ENCODE measurements at places on chromosomes 7 and 10.
A peak's percentile ranks its signal among the peaks of the same experiment; 100 is the strongest.

DNA sequence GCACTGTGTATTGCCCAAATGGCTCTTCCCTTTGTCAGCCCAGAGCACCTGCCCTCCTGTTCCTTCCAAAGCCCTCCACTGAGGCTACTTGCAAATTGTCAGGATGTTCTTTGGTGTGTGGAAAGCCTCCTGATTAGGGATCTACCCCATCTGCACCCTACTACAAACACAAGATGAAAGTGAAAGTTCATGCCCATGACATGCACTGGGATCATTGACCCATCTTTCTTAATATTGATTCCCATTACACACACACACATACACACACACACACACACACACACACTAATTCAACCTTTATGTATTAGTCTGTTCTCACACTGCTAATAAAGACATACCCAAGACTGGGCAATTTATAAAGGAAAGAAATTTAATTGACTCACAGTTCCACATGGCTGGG, 213.7 kb upstream of the IGFBP3 start:
- no peak for DNase-seq

- no peak for DNase-seq
Observed at GRCh38 chr10:79488336-79488735, 24.0 kb upstream of the EIF5AL1 start.

DNA sequence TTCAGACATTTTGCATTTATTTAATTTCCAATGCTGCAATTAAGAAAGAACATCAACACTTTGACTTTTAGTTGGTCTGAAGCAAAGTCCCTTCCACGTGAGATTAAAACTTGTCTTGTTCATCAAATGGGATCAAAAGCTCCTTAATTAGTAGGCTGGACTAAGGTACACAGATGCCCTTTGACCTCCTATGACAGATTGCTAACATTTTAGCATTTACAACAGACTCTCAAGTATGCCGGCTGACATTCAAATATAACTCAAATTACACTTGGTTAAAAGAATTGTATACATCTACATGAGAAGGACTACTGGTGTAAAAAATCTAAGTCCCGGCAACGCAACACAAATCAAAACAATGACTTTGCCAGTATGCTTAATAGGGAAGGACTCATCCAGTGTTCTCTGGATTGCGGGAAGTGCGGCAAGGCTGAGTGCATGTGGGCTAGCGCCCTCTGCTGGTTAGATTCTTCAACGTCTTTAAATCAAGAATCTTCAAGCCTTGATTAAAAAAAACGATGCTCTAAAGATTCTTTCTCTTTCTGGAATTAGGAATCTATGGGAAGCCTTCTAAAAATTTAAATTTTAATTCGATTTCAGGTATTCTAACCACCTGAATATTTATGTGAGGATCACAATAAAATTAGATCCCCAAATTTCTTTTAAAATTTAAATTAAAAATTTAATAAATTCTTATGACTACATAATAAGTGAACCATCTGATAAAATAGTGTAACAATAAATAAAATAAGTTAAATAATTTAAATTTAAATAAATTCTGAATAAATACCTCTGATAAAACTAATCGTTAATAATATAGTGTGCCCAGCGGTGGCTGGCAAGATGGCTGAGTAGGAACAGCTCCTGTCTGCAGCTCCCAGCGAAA, 444.7 kb downstream of the DGKB start:
- peak; percentile 10 for DNase-seq

DNA sequence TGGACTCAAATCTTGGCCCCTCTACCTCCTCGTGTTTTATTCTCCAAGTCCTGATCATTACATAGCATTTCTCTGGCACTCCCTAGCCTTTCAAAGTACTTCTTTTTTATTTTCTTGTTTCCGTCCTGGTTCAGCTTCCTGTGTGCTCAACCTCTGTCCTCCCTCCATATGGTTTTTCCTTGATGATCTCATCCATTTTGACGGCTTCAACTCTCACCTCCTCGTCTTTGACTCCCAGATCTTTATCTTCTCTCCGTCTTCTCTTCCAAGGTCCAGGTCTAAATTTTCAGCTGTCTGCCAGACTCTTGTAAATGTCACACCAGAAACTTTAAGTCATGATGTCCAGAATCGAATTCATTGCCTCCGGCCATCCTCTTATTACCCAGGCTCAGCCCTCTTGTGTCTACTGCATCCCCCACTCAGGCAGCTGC, 23.3 kb upstream of the GFRA1 start:
- DNase-seq: no peak

DNA sequence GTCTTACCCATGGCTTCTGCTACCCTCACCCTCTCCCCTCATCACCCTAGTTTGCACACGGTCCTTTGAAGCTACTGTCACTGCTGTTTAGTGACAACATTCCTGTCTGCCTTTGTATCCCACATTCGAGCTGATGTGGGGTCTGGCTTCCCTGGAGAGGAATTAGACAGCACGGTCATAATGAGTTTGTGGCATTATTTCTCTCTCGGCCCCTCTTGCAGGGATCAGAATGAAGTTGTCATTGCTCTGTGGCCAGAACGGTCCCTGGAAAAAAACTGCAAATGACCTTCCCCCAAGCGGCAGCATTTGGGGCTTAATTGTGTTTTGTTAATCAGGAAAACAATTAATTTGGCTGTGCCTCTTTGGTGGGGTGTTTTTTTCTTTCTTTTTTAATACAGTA, 317.2 kb upstream of the PODXL start:
- DNase-seq: no peak

DNA sequence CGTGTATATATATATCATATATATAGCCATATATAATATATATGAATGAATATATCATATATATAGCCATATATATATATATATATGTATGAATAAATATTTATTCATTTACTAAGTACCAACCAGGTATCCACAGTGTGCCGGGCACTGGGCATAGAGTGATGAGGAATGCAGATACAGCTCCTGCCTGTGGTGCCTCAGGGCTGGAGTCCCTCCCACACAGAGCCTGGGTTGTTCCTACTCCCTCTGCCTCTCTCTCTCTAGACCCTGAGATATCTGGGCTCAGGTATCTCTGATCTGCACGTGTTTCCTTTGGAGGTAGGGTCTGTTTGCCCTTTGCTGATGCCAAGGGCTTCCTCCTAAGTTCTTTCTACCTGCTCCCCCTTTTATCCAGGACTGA, 1.4 kb upstream of the PLPP4 start:
- DNase-seq: no peak

GRCh38 chr7:90708841-90709317, 112.8 kb downstream of the CDK14 start:
- DNase-seq: no peak

DNA sequence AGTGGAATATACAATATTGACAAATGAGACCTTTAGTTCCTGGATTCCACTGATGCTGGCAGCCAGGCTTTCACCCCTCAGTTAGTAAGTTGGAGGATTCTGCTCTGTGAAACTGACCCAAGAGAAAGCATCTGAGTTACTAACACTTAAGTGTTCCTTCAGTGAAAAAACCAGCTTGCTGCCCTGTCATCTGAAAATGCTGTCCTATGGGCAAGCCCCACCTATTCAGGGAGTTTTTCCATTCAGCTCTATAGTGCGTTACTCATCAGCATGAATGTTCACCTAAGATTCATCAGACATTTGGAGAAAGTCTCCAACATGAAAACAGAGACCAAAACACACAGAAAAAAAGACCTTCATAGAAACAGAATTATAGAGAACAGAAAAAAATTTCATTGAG, 37.9 kb downstream of the PRPF18 start:
- DNase-seq: no peak

- no peak for DNase-seq
Observed at GRCh38 chr7:74438327-74438726, 15.4 kb upstream of the GTF2IRD1 start.

DNA sequence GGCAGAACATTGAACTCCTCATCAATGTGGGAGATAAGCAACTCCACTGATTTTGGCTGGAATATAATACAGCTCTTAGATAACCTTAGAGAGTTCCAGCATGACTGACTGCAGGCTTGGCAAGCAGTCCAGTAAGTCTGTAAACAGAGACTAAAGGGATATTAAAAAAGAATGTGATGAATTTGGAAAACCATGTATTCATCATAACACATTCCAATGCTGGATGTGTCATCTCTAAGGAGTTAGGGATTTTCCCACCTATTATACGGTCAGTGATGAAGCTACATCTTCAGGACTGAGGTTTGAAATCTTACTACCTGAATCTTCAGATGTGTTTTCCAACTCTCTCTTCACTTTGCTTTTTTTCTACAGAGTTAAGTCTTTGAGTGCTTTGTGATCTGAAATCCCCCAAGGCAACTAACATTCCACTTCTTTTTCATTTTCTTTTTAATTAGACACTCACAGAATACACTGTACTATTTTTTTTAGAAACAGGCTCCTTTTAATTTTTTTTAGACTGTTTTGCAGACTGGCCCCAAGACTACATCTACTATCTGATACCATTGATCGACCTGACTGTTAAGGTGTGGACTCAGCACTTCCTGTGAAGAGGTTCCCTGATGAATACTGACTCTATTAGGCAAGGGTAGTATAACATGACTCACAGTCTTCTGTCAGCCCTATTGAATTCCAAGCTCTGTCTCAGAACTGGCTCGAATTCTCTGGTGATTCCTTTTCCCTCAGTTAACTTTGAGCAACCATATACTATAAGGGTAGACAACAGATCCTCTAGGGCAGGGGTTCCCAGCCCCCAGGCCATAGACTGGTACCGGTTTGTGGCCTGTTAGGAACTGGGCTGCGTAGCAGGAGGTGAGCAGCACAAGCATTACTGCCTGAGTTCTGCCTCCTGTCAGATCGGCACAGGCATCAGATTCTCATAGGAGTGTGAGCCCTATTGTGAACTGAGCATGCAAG, 678.2 kb downstream of the GRM8 start:
- no peak for DNase-seq

GRCh38 chr7:84142726-84143125, 51.9 kb downstream of the SEMA3A start:
- no peak for DNase-seq
